ENCODE measurements at places on chromosomes 5 and 9. TPM values are rescaled to one million over a fixed set of nuclear protein-coding genes. Genes with fewer than 3 reads are reported as not detected.

The MSMP gene
- total RNA-seq, result not detected

The PCDHB7 gene
- not detected for total RNA-seq

The POU5F2 gene
- 0.02 TPM for total RNA-seq

The DMXL1 gene
- 11.2 TPM for total RNA-seq

The FOXD4L4 gene
- 0.04 TPM for total RNA-seq

The BBLN gene
- total RNA-seq, result 58.2 TPM

The PCDHGB6 gene
- 0.13 TPM for total RNA-seq

The ITGA2 gene
- total RNA-seq, result 13.9 TPM

The MARCOL gene
- not detected for total RNA-seq

The C9orf153 gene
- total RNA-seq, result 0.25 TPM

The DNAJC21 gene
- total RNA-seq, result 28.3 TPM

The TUBB4B gene
- total RNA-seq, result 840 TPM

The SLC22A4 gene
- total RNA-seq, result 4.9 TPM

The SLC27A6 gene
- not detected for total RNA-seq

The C5orf34 gene
- total RNA-seq, result 3.6 TPM

The CLINT1 gene
- total RNA-seq, result 80.0 TPM

The SLC25A2 gene
- not detected for total RNA-seq

The GABRA1 gene
- not detected for total RNA-seq

The ANKHD1 gene
- 54.5 TPM for total RNA-seq

The TAF11L5 gene
- not detected for total RNA-seq

The PDCD1LG2 gene
- total RNA-seq, result 0.25 TPM

The FAM114A2 gene
- 14.2 TPM for total RNA-seq

The IRX4 gene
- total RNA-seq, result 0.29 TPM

The BHMT gene
- total RNA-seq, result not detected

The TMEM38B gene
- 15.6 TPM for total RNA-seq

The UGT3A1 gene
- not detected for total RNA-seq

The ZNF782 gene
- 2.0 TPM for total RNA-seq

The PCDHGA8 gene
- total RNA-seq, result not detected

The LRRC14B gene
- not detected for total RNA-seq

The ALDH1A1 gene
- 5,648 TPM for total RNA-seq

The TMEM232 gene
- not detected for total RNA-seq

The GGTA1 gene
- not detected for total RNA-seq

The PDE4D gene
- 41.8 TPM for total RNA-seq

The HK3 gene
- total RNA-seq, result 0.03 TPM

The ORM2 gene
- total RNA-seq, result not detected

The SLC34A1 gene
- total RNA-seq, result not detected

The LCN9 gene
- 0.14 TPM for total RNA-seq

The UNC13B gene
- 12.8 TPM for total RNA-seq

The SPATA31D4 gene
- total RNA-seq, result not detected

The CCDC183 gene
- total RNA-seq, result 0.21 TPM

The PCDHGA3 gene
- 0.05 TPM for total RNA-seq

The WDR36 gene
- 13.9 TPM for total RNA-seq

The FAM78A gene
- total RNA-seq, result 0.44 TPM

The SLC6A3 gene
- 1.5 TPM for total RNA-seq

The PTGER4 gene
- 7.6 TPM for total RNA-seq
